Stimulated activated CD4-positive, alpha-beta T cell treated with anti-CD3 and anti-CD28 coated beads, Interleukin-15, amount 100 ng/mL, for 24 hours (primary cell): ENCODE measurements at places on chromosomes 2 and 18.

DNA sequence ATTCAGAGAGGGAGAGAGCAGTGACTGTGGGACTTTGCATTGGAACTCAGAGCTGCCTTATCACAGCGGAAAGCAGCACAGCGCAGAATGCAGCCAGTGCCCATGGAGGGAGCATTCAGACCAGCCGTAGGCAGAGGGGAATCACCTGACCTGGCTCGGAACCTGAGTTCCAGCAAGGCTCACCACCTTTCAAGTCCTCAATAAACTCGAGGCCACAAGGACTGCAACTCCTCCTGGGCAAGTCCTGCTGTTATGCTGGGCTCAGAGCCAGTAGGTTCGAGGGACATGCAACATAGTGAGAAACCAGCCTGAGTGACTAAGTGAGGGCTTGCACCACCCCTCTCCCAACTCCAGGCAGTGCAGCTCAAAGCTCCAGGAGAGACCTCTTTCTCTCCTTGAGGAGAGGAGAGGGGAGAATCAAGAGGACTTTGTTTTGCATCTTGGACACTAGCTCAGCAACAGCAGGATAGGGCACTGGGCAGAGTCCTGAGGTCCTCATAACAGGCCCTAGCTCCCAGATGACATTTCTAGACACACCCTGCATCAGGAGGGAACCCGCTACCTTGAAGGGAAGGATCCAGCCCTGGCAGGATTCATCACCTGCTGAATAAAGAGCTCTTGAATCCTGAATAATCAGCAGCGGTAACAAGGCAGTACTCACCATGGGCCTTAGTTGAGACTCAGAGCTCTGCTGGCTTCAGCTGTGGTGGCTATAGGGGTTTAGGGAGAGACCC, 136.8 kb upstream of the OTOS start:
- DNase-seq, result no peak

- no peak for DNase-seq
Measured at GRCh38 chr18:6606411-6607085, 123.0 kb upstream of the ARHGAP28 start.

DNA sequence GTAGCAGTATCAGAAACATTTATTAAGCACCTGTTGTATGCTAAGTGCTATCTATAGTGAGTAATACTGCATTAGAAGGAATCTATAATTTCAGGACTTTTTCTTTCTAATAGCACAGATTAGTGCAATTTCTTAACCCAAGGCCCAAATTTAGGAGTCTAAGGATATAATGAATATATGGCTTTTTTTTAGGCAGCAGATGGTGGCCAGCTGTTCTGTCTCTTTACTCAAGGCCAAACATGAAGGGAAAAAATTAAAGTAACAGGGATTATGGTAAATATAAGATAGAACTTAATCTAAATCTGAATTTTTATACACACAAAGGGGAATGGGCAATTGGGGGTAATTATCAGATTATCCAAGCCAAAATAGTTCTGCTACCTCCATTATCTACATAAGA, 230.6 kb upstream of the SP5 start:
- no peak for DNase-seq

DNA sequence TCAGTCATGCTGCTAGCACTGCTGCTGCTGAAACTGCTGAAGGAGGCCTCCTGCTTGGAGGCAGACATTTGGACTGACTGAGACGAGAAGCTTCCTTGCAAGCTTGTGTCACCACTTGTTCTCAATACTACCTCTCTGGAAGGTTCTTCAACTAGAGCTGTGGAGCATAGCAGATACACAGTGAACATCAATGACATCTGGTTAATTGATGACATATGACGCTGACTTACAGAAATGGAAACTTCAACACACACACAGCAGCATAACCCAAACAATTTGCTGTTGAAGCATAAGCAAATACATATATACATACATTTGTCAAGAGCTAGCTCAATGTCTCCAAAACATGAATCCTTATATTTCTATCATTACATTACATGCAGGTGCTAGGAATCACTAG, 47.3 kb downstream of the PLEKHA3 start:
- no peak for DNase-seq

- DNase-seq, result no peak
Measured at GRCh38 chr2:227891673-227892072, 20.2 kb downstream of the DAW1 start.

DNA sequence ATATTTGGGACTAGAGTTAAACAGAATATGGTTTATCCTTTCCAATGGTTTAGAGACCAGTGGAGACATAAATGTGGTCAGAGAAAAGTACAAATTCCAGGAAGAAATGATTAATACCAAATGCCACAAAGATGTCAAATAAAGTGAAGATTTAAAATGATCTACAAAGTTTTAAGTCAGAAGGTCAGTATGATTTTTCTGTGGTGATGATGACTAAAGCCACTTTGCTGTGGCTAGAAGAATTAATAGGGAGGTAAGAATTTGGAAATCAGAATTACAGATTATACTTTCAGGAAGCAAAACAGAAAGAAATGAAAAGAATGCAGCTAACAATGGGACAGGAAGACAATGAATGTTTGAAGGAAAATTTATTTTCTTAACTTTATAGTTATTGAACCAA, 91.5 kb upstream of the CDH7 start:
- no peak for DNase-seq

- DNase-seq, result peak; percentile 56
Measured at GRCh38 chr2:230347659-230348305, 20.8 kb downstream of the SP140L start.

- peak; percentile 10 for DNase-seq
Measured at GRCh38 chr2:109614715-109615636, 812 bp downstream of the SOWAHC start.

DNA sequence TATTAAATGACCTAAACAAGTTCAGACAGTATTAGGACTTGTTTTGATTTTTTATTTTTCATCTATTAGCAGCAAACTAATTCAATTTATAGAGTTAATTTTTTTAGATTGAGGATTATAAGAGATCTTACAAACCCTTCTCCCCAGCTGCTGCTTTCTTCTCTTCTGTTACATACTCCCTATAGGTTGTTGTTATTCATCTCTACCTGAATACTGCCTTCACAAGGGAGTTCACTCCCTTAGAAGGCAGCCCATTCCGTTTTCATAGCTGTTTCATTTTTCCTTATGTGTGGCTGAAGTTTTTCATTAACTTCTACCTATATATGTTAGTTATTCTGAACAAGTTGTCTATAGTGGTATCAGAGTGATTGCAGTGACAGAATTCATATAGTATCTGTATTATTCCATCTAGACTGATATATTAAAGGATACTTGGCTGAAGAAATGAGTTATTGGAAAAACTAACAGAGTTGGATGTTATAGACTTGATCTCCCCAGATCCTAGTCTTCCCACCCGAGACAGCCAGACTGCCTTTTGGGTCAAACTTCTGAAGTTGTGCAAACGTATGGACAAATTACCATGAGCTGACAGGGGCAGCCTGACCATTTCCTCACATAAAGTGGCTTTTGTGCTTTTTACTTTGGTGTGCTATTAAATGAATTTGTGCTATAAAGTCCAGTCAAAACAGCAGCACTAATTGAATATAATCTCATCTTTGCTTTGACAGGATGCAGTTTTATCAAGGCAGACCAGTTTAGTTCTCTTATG, 8.7 kb downstream of the GLS start:
- DNase-seq, result no peak

DNA sequence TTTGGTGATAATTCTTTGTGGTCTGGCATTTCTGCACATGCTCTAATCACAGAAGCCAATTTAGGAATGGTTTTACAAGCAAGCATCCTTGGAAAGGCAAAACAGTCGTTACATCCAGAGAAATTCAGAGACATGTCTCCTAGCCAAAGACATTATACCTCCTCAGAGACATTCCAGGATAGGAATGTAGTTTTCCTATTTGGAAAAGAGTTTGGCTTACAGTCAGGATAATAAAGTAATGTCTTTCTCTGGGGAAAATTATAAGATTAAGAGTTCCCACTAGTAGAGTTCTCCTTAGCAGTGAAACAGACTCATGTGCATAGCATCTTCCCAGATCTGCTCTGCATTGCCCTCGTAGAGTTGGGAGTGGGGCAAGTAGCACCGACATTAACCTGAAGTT, 753.6 kb upstream of the TMEFF2 start:
- DNase-seq, result no peak

DNA sequence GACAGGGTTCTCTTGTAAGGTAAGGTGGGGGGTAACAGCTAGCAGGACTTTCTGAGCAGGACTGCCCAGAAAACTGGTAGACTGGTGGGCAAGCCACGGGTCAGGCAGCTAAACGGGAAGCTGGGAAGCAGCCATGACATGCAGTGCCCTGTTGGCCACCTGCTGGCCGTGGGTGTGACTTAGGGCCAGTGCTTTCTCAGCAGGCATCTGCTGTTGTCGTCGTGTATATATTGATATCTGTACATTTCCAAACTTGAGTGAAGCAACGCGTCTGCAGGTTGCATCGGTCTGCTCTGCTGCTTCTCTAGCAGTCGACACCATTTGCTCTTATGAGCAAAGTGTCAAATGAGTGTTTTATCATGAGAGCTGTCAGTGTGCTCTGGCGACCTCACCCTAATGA, 31.0 kb downstream of the COA5 start:
- DNase-seq, result no peak

GRCh38 chr2:110807522-110807921, 75.1 kb downstream of the ACOXL start:
- no peak for DNase-seq

DNA sequence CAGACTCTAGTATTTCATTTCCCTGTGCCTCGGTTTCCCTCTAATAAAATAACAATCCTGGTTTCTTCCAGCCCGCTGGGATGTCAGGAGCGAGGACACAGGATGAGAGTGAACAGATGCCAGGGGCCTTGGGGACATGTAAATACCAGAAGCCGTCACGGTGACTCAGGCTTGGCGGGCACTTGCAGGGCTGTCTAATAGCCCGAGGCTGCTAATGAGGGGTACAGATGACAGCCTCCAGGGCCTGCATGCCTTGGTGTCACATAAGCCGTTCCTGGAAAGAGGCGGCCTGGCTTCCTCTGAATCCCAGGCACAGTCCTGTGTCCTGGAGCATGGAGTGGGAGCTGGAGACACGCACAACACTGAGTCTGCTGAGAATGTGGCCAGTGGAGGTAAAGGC, 28.2 kb downstream of the HS1BP3 start:
- DNase-seq, result no peak

DNA sequence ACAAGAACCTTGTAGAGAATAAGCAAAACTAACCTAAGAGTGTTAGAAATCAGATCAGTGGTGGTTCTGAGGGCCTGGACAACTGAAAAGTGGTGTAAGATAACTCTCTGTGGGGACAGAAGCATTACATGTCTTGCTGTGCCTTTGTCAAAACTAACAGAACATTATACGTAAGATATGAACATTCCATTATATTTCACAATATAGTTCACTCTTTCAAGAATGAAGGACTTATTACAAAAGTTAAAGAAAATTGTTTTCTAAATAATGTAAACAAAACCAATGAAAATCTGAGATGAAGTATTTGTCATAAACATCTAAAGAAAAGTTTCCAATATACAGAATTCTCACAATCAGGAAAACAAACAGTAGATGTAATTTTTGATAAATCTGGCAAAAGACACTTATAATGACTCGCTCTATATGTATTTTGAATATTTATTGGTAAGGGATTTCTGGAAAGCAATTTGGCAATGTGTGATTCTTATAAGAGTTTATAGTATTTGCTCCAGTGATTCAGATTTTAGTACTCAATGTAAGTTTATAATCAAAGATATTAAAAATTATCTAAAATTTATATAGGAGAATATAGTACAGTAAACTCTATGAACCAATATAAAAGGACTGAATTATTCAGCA, 258.4 kb downstream of the CD226 start:
- no peak for DNase-seq

DNA sequence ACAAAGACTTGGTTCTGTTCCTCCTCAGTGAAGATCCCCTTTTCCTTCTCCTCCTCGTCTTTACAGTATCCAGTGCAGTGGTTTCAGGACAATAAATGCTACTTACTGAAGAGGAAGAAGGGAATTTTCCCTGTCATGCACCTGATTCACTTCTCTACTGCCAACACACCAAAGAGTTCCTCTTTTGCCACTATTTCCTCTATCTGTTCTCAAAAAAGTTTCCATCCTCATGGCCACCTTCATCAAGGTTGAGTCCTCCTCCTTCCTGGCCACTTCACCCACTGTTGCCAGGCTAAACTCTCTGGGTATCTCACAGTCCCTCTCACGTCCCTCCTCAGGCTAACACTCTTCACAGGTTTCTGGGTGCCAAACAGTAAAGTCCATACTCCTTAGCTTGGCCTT, 41.7 kb downstream of the PLEKHM3 start:
- DNase-seq, result no peak

DNA sequence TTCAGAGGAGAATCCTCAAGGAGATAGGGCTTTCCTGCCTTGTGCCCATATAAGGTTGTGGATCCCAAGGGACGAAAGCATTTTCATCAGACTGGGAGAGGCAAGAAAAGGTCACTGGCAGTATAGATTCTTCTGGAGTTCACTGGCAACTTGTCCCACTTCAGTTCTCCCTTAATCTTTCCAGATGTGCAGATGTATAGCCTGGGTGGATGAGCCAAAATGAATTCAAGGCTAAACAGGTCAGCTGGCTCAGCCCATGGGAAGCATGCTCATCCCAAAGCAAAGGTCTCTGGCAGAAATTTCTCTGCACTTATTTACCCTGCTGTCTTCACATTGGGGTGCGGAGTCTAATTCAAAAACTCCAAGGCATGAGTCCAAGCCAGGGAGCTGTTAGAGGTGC, 148.9 kb upstream of the TNP1 start:
- DNase-seq, result no peak

DNA sequence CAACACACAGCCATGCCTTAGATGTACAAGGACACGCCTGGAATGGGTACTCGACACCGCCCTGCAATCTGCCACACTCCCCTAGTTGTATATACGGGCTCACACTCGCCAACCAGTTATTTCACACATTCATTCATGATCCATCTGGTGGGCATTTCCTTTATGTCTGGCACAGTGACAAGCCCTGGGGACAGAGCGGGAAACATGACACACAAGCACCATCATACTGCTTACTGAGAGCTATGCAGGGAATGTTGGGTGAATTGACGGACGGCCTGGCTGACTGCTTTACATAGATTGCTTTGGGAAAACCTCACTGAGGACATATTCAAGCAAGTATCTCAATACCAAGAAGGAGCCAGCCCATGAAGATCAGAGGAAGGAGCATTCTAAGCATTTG, 448.0 kb upstream of the SPRED2 start:
- DNase-seq, result no peak

- DNase-seq, result no peak
Measured at GRCh38 chr2:69789175-69789721, 40.2 kb upstream of the GMCL1 start.

GRCh38 chr2:1709946-1710560, 34.3 kb downstream of the PXDN start:
- no peak for DNase-seq

DNA sequence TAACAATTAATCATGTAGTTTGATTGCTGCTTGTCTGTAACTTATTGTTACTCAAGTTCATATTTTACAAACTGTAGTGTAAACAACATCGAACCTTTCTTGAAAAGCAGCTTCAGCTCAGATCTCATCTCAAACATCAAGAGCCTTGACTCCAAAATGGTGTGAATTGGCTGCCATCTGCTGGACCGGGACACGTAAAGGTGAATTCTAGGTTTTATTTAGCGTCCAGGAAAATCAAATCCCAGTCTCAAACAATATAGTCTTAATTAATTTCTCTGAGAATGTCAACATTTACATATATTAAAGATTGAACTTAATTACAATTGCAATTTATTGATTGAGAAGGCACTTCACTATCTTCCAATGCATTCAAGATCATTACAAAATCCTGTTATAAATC, 453.0 kb downstream of the GALR1 start:
- DNase-seq, result peak; percentile 7
